ENCODE measurements at places on chromosomes 7 and 10.

GRCh38 chr7:30654296-30655090 is 27.8 kb downstream of the CRHR2 start:
- no peak for DNase-seq

DNA sequence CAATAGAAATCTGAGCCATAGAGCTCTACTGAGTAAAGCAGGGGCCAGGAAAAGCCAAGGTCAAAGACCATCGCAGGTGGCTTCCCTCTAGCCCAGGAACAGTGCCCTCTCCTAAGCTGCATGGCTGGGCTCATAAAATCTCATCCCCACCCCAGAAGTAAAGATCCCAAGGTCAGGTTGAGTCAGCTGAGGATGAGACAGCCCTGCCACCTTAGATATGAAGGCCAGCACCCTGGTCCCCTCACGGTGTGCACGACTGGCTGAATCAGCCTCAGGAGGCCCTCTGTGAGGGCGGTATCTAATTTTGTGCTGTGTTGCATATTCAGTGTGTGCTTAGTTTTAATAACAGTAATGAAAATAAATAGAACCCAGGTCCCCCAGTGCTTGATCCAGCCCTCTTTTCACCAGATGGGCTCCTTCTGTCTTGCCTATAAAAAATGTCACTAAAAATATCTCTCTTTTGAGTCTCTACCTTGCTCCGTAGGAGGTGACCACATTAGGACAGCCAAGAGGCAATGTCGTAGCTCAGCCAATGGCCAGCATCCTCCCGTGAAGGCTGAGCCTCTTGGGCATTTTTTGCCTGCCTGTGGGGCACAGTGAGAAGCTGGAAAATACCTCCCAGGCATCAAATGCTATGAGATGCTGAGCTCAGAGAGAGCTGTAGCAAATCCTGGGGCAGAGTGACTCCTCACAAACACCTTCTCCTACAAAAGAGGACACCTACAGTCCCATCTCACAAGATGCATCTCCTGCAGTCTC is 424.0 kb downstream of the PLXNA4 start:
- DNase-seq = no peak

DNA sequence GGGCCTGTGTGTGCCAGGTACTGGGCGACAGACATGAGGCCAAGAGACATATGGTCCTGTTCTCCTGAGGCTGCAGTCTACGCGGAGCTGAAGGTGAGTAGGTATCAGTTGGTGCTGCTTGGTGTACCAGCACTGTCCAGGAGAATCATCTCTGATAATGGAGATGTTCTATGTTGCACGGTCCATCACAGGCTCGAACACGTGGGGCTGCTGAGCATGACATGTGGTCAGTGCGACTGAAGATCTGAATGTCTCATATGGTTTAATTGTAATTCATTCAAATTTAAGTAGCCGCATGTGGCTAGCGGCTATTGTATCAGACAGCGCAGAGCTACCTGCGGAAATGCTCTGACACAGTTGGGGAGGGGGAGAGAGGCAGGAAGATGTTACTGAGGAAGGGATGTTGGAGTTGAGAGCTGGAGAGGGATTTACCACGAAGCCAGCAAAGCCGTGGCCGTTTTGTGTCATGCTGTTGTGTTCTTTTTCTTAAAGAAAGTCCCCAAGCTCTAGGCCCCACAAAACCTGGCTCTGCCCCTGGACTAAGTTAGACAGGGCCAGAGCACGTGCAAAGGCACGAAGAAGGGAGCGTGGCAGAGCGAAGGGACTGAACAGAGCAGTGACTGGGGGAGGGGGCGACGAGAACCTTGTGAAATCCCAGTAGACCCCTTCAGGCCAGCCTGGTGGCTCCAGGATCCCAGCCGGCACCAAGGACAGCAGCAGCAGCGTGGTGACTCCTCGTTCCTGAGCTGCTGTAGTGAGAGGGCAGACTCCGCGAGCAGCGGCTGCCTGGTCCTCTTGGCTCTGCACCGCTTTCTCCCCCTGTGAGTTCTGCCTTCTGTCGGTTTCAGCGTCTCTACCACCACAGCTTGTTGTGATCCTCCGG is 20.0 kb downstream of the SMKR1 start:
- no peak for DNase-seq

- no peak for DNase-seq
Measured at GRCh38 chr7:41917-42565, 150.3 kb upstream of the FAM20C start.

- DNase-seq = no peak
Measured at GRCh38 chr7:28956608-28957063, 1.5 kb downstream of the TRIL start.
